AML-193 (cell line): ENCODE measurements at places on chromosomes 12 and 14.

DNA sequence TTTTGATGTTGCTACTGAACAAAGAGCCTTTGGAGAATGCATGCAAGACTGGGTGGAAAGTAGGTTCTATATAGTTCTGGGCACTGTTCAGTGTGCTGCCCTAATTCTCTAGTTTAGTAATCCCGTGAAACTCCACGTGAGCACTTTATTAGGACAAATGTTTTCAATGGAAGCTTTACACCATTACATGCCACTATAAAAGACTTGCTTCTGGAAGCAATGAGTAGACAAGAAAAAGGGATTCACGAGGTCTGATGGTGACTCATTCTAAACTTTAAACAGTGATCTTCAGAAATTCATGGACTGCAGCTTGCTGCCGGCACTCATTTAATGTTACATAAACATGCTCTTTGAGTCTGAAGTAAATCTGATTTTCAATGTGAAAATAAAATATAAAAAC, 22.3 kb downstream of the ATG14 start:
- no peak for DNase-seq

DNA sequence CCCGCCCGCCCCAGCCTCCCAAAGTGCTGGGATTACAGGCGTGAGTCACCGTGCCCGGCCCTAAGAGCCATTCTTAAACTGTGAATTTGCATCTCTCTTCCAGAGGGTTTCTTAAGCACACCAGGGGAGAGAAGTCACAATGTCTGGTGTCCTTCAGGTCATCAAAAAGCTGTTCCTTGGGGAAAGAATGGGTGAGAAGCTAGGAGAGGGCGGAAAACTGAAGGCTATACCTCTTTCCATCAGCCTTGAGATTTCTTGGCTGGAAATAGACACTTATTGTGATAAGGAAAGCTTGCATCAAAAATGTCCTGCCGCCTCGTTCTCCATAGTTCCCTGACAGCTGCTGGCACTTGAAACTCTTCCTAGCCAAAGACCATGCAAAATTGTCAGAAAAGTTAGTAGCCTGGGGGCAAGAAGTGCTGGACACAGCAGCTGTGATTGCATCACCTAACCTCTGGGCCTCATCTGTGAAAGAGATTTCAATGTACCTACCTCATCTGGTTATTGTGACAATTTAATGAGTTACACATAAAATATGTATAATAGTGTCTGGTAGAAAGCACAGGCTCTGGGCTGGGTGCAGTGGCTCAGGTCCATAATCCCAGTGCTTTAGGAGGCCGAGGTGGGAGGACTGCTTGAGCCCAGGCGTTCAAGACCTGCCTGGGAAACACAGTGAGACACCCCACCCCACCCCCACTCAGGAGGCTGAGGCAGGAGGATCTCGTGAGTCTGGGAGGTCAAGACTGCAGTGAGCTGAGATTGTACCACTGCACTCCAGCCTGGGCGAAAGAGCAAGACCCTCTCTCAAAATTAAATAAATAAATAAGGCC, 9.7 kb upstream of the UBC start:
- no peak for DNase-seq

GRCh38 chr14:86799244-86799647, 1193.7 kb downstream of the GALC start:
- no peak for DNase-seq

GRCh38 chr14:44477953-44478352, 29.1 kb downstream of the FSCB start:
- DNase-seq, result no peak

GRCh38 chr14:61516964-61517653, 178.2 kb upstream of the HIF1A start:
- no peak for DNase-seq

- no peak for DNase-seq
Observed at GRCh38 chr14:29126361-29126760, 359.8 kb downstream of the FOXG1 start.

GRCh38 chr12:53053218-53054111, 3.6 kb downstream of the TNS2 start:
- no peak for DNase-seq

GRCh38 chr12:5375547-5376295, 56.2 kb upstream of the NTF3 start:
- DNase-seq, result no peak

DNA sequence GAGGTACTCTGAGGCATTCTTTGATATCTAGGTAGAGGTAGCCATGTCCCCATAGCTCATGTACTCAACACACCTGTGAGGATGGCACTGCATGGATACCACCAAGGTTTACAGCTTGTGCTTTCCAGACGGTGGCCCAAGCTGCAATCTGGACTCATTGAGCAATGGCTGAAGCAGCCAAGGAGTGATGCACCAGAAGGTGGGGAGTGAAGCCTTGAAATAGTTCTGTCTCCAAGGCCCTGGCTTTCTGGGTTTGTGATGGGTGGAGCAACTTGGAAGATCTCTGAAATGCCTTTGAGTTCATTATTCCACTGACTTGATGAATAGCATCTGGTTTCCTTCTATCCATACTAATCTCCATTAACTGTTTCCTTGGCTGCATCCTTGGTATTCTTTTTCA, 290.0 kb upstream of the NOVA1 start:
- no peak for DNase-seq

DNA sequence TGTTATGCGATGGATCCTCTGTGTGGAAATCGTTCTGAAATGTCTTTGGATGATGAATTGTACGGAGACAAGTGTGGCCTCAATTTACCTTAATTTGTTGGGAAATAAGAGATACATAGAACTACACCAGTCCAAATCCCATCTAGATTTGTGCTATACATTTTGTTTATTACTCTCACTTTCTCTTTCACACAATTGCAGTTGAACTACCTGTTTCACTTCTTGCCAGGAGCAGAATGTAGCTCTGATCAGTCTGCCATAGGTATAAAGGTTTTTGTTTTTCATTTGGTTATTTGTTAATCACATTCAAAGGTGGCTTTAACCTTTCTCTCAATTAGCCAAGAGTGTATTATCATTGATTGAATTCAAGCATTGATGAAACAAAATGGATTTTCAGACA, 268.2 kb downstream of the SNAPC1 start:
- no peak for DNase-seq

- DNase-seq, result no peak
Observed at GRCh38 chr12:57575771-57576612, 15.0 kb upstream of the PIP4K2C start.

DNA sequence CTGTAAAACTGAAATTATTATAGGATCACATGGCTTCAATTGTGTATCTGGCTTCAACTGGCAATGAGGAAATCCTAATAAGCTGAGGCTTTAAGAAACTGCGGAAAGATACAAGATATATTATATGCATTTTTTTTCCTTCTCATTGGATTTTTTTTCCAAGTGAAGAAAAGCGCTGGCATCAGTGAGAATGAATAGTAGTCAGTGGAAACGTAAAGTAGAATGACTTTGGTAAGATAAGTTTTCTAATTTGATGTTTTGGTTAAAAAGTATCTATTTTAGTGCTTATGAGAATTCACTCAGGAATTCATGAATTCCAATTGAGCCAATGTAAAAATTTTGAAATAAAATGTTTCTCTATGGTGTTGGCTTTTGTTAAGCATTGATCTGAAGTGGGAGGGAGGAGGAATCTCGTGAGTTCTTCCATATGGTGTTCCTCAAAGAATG, 173.5 kb upstream of the FRMD6 start:
- DNase-seq, result no peak

DNA sequence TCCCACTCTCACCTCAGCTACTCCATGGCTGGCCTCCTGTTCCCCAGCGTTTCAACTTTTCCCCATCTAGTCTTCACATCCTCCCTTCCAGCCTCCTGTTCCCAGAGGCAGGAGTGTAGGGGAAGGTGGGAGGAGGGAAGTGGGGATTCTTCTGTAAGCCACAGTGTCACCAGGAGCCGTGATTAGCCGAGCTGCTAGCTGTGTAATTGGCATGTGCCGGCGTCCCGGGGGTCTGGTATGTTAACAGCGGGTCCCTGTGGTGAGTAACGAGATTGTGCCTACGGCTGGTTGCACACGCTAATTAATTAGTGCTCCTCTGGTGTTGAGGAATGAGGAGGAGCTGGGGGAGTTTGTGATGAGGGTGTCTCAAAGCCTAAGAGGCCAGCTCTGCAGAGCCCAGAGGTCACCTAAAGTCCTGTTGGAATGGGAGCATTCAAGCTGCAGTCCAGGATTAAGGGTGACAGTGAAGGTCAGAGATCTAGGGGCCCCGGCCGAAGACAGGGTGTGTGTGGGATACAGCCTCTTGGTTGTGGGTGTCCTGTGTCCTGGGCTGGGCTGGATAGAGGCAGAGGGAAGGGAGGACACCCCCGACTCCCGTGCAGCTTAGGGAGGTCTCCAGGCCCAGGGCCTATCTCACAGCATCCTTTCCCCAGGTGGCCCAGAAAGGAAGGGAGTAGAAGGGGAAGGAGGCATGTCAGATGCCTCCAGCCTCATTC, 10.0 kb upstream of the CALCOCO1 start:
- DNase-seq, result no peak

DNA sequence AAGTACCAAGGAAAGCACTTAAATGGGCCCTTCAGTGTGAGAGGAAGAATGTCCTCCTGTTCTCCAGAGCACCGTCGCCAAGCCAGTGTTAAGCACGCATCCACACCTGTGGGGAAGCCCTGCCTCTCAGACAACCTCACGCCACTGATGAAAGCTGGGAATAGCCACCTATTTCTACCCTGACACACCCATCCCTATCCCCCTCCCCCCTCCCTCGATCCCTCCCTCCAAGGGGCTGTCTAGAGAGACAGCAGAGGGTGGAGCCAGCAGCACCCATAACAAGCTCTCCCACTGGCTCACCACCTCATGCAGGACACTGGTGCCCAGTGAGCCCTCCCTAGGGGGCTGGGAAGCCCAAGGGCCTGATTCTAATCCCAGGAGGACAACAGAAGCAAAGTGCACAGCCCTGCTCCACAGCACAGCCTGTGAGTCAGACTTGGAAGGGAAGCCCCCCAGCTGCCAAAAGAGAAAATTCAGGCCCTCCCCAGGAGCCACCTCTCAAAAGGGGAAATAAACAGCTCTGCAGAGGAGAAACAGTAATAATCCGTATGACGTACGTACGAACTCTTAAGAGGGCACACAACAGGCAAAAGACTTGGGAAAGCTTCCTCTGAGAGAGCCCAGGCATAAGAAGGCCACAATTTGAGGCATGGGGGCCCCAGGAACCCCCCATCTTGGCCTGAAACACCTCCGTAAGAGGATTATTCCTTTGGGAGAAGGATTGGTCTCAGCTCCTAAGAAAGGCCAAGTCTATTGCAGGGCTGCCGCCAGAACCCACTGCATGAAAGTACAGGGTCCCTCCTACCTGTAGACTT, 7.8 kb downstream of the PITPNM2 start:
- no peak for DNase-seq
